ENCODE measurements at places on chromosomes 6 and 20.

DNA sequence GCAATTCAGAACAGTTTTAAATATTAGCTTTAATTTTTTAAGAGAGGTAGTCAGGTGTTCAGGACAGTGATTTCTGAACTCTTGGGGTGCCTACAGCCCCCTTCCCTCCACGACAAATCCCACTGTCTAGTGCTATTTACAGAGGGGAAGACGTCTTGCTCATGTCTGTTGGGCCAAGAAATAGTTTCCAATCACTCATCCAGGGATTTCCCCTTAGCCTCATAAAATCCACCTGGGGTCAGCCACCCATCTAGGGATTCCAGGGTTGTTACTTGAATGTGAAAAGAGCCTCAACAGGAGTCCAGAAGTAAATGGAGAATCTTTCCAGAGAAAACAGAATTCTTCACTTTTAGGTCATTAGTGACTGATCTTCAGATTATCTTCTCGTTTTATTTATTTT, 37.0 kb downstream of the BICRAL start:
- no peak for DNase-seq

DNA sequence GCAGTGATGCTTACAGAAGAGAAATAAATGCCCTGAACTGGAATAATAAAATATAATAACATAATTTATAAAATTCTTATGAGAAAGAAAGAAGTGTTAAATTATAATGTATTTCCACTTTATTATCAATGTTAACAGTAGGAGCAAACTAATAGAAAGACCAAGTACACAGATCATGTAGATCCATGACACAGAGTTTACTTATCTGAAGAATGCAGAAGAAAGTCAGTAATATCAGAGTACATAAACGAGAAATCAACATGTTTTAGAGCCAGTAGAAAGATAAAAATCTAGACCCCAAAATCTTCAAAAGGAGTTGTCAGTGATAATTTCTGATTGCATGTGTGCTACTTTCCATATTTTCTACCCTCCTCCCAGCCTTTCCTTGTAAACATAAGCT, 334.8 kb upstream of the MANEA start:
- no peak for DNase-seq

DNA sequence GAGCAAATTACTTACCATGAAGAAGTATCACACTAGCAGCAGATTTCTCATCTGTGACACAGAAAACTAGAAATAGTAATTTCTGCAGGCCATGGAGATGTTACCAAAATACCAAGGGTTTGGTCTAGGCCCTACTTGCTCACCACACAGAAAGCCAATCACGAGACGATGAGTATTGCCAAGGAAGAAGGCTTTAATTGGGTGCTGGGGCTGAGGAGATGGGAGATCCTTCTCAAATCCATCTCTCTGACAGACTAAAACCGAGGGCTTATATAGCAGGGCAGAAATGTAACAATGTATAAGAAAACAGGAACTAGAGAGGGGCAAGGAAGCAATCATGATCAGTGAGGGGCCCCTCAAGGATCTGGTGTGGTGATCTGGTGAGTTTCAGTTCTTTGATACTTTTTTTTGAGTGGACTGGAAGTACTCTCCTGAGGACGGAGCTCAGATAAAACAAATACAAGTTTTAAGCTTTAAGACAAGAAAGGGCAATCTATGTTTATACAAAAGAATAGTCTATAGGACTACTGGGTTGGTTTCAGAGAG, 40.9 kb downstream of the RNF182 start:
- DNase-seq: no peak

DNA sequence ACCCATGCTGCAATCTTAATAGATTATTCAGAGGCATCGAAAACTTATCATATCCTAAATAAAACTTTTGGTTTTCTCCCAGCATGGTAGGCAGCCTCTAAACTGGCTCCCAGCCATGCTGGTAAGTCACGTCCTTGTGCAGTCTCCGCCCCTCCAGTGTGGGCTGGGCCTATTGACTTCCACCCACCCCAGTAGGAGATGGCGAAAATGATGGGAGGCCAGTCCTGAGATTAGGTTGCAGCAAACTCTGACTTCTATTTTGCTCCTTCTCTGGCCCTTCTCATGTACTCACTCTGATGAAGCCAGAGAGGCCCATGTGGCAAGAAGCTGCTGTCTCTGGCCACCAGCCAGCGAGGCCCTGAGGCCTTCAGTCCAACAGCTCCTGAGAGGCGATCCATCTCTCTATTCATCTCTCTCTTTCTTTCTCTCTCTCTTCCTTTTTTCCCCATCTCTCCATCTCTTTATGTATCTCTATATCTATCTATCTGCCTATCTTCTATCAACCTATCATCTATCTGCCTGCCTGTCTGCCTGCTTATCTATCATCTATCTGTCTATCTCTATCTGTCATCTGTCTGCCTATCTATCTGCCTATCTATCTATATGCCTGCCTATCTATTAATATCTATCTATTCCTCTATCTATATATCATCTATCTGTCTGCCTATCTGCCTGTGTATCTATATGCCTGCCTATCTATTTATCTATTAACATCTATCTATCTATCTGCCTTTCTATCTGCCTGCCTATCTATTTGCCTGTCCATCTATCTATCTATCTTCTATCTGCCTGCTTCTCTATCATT, 52.7 kb upstream of the STX16 start:
- peak; percentile 51 for DNase-seq

DNA sequence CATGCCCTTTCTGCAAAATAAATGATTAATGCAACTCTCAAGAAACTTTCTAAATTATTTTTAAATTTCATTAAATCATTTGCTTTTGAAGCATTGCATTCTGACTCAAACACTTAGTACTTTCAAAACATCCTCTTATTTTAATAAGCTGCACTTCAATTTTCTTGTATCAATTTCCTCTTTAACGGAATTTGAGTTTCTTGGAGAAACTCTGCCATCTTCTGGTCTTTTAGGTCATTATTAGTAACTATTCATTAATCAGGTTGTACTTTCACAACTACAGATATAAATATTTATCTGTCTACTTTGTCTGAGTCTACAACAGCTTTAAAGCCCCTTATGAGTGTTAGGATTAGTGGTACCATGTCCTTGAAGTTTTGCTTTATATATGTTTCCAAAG, 30.2 kb downstream of the TMX4 start:
- no peak for DNase-seq

- DNase-seq: no peak
These were observed 98.0 kb upstream of the JARID2 start for GRCh38 chr6:15147827-15148226.

GRCh38 chr6:83474309-83474708, 38.0 kb upstream of the PRSS35 start:
- no peak for DNase-seq

DNA sequence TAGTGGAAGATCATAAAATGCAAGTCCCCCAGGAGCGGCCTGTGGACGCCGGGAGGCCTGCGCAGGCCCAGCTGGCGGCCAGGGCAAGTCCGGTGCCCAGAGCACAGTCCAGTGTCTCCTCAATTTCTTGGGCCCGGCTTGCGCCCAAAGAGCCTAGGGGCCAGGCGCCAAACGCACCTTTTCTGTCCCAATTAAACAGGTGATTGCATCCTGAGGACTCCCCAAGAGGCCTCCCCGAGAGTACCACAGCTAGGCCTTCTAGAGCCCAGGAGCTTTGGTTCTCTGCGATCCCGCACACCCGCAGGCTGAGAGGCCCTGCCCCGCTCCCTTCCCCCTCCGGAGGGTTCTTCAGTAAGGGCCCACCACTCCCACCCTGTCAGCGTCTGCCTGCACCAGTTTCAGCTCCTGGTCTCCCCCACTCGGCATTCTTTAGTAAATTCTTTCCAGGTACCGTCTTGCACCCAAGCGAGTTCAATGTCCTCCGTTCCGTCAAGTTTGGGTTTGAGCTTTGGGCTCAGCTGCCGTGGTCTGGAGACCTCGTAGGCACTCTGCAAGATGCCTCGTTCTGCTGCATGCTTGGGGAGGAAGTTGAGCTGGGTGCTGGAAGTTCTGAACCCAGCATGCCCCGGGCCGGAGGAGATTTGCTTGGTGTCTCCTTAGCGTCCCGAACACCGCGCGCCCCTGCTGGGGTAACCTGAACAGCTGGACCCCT, 3.9 kb upstream of the NKX2-2 start:
- no peak for DNase-seq

DNA sequence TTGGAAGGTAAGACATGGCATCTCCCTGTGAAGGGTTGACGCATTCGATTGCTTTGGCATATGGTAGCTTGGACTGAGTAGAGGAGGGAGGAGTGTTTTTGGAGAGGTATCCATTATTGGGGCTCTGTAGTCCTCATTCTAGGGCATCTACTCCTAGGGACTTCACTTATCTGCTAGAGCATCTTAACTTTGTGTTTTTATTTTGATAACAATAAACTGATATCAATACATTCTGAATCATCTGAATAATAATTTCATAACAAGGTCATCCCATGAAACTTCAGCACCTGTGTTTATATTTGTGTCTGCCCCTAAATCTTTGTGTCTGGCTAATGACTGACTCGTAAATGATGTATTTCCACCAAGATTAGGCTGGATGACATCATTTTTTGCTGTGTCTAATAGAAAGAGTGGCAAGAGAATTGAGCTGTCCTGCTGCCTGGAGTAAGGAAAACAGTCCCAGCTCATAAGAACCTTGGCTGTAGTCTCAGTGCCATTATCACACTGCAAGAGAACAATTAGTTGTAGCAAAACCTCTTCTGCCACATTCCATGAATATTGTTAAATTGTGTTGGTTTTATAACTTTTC, 288.5 kb downstream of the PRL start:
- no peak for DNase-seq

GRCh38 chr6:164478426-164478825, 831.0 kb downstream of the C6orf118 start:
- no peak for DNase-seq

DNA sequence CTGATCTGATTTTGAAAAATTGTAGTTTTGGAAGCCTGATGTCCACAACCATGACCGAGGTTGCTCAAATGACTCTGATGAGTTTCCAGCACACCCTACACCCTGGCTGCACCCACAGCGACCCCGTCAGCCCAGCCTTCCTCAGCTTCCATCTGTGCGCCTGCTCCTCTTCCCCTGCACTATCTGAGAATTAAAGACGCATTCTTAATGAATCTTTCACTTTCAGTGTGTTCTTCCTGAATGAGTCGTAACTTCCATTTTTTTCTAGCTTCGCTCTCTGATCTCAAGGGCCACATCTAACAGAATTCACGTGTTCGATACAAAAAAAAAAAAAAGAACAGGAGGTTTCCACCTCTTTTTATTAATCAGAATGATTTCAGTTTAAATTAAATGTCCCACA, 21.3 kb upstream of the RREB1 start:
- DNase-seq: no peak

GRCh38 chr20:62968378-62969178, 16.1 kb downstream of the SLC17A9 start:
- no peak for DNase-seq

DNA sequence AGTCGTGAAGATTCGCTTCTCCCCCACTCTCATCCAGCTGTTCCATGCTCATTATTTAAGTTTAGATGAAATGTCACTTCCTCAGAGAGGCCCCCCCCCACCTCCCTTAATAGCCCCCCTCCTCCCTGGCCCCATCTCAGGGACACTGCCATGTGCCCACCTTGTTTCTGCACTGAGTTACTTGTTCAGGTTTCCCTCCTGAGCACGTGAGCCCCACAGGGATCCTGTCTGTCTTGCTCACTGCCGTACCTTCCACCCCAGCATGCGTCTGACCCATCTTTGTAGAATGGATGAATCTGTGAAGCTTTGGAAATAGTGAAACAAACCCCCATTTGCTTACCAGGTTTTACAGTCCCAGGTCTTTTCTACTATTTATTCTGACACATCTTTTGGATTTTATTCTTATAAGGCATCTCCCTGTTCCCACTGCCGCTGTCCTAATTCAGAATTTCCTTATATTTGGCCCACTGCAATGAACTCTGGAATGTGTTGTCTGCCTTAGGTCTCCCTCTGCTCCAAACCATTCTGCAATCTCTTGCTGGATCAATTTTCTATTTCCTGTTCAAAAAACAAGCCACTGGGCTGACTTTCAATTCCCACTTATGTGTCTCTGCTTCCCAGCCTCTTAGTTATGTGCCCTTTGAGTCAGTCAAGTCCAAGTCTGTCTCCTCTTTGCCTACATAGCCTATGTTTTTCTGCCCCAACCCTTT, 136.5 kb upstream of the ECI2 start:
- DNase-seq: no peak

DNA sequence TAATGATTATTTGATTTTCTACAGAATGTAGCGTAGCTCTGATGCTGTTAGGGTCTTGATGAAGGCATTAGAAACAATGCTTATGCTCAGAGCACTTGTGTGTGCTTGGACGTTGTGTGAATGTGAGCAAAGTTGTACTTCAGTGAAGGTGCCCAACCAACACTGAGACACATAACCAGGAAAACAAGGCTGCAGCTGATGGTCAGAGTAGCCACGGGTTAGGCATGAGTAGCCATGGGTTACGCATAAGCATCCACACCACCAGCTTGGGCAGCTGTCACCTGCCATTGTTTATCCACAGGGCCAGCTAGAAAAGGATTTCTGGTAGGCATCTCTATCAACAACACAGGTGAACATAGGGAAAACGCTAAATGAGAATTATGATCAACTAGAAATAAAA, 326.6 kb downstream of the NRN1 start:
- no peak for DNase-seq

DNA sequence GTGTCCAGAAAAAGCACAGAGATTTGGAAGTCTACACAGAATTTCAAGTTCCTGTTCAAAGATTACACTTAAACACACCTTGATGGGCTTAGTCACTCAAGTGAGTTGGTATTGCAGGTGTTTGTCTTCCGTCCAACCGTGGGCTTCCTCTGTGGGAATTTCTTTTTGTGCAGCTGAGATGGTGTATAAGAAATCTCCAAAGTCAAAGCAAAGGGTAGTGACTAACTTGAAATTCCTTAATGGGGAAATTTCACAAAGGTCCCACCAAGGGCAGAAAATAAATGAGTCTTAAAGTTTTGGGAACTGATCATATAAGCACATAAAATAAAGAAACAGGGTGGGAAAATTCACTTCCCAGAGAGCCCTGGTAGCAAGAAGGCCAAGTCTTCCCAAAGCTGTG, 102.0 kb upstream of the TNFAIP3 start:
- DNase-seq: no peak
